ENCODE measurements at places on chromosomes 1 and 21.

GRCh38 chr1:89873288-89873687, 52.5 kb downstream of the LRRC8D start:
- DNase-seq, result no peak

GRCh38 chr1:200834383-200834782, 38.4 kb upstream of the GPR25 start:
- DNase-seq, result no peak

- no peak for DNase-seq
Observed at GRCh38 chr1:167532964-167533824, 14.9 kb upstream of the CD247 start.

GRCh38 chr1:64514197-64514765, 44.4 kb downstream of the CACHD1 start:
- no peak for DNase-seq

- no peak for DNase-seq
Observed at GRCh38 chr1:212073490-212073889, 37.9 kb downstream of the DTL start.

DNA sequence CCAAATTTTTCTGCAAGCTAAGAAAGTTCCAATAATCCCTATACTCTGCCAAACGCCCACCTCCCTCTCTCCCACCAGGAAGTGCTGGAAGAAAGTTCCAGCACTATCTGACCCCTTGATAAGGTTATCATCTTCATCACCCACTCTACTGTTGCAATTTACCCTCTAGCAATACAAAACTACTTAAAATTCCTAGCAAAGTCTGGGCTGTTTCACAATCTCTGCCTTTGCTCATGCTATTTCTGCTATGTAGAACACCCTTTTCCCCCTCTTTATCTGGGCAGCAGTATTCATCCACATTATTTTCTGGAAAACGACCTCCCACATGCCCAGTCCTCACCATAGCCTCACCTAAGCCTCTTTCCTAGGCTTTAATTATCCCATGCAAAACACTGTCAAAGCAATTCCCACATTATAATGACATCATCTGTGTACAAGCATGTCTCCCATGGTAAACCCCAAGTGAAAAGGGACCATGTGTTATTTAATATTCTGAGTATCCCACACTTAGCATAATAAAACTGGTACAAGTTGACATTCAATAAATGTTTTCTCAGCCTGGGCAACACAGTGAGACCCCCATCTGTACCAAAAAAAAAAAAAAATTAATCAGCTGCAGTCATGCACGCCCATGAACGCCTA, 12.0 kb downstream of the F11R start:
- no peak for DNase-seq

DNA sequence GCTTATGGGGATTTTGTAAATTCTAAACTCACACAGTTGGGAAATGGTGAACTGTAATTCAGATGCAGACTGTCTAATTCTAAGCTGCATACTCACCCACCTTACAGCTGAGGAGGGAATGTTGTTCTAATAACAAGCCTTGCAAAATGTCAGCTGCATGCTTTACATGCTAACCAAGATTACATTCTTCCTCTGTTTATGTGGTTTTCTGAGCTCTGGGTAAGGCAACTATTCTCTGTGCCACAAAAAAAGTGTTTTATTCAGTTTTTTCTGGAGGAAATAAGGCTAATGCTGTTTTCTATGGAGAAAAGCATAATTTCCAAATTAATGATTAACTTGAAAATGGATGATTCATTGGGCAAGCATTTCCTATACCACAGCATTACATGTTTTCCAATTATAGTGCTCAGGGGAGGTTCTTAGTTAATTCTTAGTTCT, 64.9 kb downstream of the RGS13 start:
- DNase-seq, result no peak

GRCh38 chr1:63366908-63367214, 566 bp upstream of the ALG6 start:
- no peak for DNase-seq

GRCh38 chr1:11736746-11737639, 1.1 kb downstream of the AGTRAP start:
- DNase-seq, result no peak

- DNase-seq, result peak; percentile 60
Observed at GRCh38 chr1:244450597-244451538, 841 bp downstream of the ADSS2 start.

DNA sequence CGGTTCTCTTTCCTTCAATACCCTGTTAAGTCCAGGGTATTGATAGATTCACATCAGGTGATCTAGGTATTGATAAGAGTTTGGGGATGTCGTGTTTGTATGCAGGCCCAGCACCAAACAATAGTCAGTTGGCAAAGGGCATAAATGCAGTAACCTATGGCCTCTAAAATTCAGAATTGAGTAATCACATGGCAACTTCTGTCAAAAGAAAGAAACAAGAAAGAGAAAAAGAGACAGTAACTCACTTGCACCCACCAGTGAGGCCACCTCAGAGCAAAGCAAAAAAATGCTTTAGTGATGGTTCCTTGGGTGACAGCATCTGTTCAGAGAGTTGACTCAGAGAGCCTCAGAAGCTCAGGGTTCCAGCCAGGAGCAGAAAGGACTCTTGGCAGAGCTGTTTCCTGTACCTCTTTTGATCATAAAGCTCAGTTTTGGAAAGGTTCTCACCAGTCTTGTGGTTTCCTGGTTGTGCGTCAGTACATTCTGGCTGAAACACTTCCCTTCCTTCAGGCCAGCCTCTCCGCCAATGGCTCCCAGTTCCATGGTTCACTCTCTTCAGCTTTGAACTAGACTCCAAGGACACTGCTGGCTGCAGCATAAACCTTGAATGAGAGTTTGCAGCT, 70.1 kb upstream of the GORAB start:
- DNase-seq, result no peak

GRCh38 chr1:5909576-5910275, 82.5 kb downstream of the NPHP4 start:
- peak; percentile 35 for DNase-seq

- DNase-seq, result no peak
Observed at GRCh38 chr1:245877976-245878375, 629.1 kb downstream of the SMYD3 start.

DNA sequence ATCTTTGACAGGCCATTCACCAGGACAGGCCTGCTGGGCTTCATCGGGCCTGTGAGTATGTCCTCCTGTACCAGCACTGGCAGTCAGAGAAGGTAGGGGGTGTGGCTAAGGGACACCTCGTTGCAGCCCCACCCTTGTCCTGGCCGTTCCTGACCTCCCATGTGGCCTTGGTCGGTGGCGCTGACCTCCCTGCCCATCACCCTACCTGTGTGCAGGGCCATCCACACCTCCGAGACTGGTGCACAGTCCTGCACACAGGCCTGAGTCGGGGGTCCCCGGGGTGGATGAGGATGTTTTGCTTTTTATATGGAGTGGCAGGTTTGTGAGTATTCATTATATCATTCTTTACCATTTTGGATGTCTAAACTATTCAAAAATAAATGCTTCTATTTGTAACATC, 59.0 kb downstream of the S100B start:
- DNase-seq, result no peak

DNA sequence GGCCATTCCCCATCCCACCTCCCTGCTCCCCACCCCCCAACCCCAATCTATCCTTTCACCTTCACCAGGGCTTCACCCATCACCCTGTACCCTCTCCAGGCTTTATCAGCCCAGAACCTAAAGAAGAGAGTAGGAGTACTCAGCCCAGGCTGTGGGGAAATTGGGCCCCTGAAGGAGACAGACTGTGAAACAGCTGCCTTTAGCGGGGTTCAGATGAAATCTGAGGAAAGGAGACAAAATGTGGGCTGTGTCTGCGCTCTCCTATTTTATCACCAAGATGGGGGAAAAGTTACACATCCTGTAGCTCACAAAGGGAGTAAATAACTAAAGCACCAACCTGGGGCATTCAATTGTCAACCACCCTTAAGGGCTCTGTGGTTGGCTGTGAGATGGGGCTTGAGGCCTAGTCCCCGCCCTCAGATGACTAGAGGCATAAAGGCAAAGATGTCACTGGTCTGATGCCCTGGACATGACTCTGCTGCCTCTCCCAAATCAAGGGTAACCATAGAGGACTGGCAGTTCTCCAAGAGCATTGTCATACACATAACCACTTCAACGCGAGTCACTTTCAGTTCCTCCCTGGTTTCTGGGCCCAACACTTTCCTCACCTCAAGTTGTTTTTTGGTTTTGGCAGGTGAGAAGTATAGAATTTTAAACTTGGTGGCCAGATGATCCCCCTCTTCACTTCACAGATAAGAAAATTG, 30.0 kb downstream of the SLC27A3 start:
- DNase-seq, result no peak

- DNase-seq, result peak; percentile 96
Observed at GRCh38 chr1:154974808-154975408, 427 bp downstream of the CKS1B start.

GRCh38 chr1:176765608-176766007, 302.6 kb downstream of the PAPPA2 start:
- DNase-seq, result no peak

GRCh38 chr1:40929155-40929554, 50.3 kb upstream of the CTPS1 start:
- DNase-seq, result no peak

DNA sequence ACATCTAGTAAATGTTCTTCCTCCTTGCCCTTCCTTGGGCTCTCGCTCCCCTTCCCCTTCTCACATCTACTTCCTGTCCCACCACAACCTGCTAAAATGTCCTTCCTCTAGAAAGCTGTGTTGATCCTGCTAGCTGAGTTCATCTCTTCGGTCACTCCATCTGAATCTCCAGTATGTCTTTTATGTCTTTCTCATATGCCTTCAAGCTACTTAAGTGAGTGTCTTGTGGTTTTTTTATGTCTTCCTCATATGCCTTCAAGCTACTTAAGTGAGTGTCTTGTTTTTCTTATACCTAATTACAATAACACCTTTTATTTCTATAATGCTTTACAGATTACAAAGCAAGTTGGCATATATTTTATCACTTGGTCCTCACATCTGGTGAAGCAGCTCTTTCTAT, 33.9 kb downstream of the CSF1 start:
- DNase-seq, result no peak

DNA sequence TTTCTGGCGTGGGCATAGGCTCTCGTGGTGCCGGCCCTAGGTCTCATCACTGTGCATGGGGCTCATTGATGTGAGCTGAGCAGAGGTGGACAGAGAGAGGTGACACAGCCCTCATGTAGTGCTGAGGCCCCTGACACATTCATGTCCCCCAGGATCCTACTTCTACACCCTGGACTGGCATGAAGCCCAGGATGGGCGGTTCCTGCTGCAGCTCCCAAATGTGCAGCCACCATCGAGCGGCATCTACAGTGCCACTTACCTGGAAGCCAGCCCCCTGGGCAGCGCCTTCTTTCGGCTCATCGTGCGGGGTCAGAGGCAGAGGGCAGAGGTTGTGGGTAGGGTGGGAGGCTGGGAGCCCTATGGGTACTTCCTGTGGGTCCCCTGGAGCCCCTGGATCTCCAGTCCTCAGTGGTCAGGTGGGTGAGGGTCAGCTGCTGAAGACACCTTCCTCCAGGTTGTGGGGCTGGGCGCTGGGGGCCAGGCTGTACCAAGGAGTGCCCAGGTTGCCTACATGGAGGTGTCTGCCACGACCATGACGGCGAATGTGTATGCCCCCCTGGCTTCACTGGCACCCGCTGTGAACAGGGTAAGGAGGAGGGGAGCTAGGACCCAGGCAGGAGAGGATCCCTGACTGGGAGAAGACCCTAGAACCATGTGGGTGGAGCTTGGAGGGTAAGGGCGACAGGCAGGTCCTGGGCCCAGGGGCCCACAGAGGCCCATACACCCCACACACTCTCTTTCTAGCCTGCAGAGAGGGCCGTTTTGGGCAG, 6.1 kb downstream of the TIE1 start:
- DNase-seq, result no peak

GRCh38 chr1:38292969-38293368, 246.4 kb upstream of the POU3F1 start:
- no peak for DNase-seq

DNA sequence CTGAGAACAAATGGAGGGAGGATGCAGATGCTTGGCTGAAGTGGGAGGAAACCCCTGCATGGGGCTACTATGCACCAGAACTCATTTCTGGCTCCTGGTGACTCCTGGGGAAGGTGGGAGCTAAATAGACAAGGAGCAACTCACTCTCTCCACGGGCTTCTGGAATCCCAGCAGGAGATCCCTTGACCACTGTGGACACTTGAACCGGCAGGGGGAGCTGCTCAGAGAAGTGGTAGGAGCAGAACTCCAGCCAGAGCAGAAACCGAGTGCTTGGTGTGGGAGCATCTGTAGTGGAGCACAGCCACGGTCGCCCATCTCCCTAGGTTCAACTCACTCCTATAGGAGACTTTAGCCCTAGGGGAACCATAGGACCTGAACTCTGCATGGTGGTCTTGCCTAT, 205.6 kb upstream of the GJB5 start:
- DNase-seq, result no peak

GRCh38 chr21:25561668-25562641, 45.3 kb downstream of the MRPL39 start:
- DNase-seq, result peak; percentile 50

DNA sequence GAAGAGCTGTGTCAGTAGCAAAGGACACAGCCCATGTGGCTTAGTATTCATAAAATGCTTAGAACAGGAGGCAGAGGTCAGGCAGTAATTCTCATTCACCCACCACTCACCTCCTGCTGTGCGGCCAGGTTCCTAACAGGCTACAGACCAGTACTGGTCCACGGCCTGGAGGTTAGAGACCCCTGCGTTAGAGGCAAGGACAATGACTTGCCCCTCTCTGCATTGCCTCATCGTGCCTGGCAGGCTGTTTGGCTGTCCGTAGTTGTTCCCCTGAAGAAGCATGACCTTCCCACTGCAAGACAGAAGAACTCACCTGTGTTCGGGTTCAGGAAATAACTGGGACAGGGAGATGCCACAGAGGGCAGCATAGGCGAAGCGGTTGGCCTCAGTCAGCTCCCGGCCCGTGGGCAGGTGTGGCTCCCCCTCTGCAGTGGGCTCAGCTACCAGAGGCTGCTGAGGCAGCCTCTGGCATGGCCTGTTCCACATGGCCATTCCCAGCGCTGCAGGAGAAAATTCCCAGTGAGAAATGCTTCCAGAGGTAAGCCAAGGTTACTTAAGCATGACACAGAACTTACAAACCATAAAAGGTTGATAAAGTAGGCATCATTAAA, 19.3 kb downstream of the TMCO4 start:
- DNase-seq, result no peak

DNA sequence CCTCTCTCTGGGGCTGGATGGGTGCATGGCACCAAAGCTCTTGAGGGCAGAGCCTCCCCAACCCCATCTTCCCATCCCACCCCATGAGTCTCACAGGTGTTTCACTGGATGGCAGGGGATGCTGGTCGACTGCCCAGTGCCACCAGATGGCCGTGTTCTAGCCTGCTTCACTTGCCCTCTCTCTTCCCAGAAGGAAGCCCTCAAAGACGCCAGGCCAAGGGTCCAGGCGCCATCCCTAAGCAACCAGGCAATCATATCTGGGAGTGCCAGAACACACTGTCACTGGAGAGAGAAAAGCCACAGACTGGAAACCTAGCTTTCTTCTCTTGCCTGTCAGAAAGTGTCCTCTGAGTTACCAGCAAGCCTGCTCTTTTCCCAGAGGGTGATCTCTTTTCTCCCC, 26.7 kb downstream of the PIGM start:
- no peak for DNase-seq
